ENCODE measurements at places on chromosomes 13 and 19.

DNA sequence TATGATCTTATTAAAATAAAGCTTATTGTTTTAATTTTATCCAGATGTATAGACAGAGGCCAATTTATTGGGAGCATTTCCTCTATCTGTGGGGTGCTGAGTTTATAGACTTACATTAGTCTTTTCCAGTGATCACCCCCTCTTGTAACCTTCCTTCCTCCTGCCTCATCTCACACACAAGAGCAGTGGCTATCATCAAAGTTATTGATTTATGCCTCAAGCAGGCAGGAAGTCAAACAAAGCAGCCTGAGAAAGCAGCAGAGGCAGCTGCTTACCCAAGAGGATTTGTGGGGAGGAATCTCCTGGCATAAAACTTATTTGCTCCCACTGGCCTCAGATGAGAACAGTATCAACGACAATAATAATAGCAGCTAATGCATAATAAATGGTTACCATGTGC is 26.3 kb upstream of the DCLK1 start:
- DNase-seq = no peak

GRCh38 chr19:19530889-19531288 is 2.2 kb downstream of the YJEFN3 start:
- DNase-seq = no peak

DNA sequence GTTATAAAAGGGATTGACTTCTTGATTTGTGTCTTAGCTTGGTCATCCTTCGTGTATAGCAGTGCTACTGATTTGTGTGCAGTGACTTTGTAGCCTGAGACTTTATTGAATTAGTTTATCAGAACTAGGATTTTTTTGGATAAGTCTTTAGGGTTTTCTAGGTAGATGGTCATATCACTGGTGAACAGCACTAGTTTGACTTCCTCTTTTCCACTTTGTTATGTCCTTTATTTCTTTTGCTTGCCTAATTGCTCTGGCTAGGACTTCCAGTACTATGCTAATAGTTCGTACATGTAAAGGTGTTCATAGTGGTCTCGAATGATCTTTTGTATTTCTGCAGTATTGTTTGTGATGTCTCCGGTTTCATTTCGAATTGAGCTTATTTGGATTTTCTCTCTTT is 145.4 kb downstream of the DNAJC3 start:
- no peak for DNase-seq

- no peak for DNase-seq
Observed at GRCh38 chr13:98240974-98241373, 63.9 kb upstream of the RNF113B start.

DNA sequence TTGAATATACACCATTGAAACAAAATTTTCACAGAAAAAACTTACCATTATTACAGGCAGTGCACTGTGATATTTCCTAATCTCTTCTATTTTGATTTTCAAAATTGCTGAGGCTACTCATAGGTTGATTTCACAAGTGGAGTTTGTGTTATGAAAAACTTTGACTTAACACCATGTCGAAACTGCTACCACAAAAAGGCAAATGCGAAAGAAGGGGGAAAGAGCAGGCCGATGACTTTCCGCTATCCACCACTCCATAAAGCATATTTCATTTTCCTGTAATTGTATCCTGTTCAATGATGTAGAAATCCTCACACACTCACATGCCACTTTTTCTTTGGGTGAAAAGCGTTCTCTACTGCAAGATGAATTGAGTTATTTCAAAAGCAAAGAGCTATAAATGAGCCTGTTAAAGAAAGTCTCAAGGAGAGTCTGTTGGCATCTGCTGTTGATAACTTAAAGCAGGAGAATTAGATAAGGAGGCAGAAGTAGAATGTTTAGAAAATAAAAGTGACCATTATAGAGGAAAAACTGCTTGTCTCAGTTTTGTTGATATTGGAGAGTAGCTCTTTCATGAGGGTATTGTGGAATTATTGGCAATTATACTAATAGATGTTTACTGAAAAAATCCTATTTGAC is 18.8 kb downstream of the KL start:
- no peak for DNase-seq

DNA sequence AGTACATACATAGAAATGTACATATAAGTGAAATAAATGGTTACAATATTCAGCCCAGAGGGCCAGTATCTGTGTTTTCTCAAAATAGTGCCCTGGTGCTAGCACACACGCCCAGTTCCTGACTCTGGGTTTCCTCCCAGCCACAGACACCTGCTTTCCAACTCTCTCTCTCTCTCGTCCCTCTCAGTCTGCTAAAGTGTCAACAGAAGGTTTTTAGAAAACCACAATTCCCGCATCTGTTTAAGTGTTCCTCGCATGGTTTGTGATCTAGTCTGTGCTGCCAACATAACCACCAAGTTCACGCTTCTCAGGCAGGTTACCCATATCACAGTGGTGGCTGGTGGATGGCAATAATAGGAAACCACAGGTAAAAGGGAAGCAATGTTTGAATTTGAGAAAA is 17.8 kb upstream of the UPF3A start:
- DNase-seq = no peak

- no peak for DNase-seq
Observed at GRCh38 chr13:50884265-50884664, 25.3 kb upstream of the RNASEH2B start.

DNA sequence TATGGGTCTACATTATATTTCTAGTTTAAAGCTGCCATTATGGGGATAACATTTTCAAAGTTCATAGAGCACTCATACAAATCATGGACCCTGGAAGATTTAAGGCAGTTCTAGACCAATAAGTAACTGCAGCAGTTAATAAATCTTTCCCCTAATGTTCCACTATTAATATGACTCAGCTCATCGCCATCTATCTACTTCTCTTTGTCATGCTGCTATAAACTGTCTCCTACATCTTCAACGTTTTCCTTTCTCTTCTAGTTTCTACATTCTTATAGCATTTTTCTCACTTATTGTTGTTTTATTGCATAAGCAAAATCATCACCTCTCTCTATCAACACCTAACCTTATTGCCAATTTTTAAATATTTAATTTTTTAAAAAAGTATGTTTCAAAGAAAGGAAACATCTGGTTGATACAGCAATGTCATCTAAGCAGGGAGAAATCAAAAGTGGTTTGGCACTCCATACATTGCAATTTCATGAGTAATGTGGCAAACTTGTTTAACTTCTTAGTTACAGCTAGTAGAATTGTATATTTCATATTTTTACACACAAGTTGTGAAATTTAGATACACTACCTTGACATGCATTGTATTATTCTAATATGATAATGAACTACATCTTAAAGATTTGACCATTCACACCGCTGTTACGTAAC is 1500.4 kb upstream of the MIR17HG start:
- no peak for DNase-seq

- DNase-seq = no peak
Observed at GRCh38 chr19:708154-709143, at the start of gene PALM. TSS of gene PALM (plus strand) at chr19:708935. CDS start at chr19:709147, 212 bp downstream.

DNA sequence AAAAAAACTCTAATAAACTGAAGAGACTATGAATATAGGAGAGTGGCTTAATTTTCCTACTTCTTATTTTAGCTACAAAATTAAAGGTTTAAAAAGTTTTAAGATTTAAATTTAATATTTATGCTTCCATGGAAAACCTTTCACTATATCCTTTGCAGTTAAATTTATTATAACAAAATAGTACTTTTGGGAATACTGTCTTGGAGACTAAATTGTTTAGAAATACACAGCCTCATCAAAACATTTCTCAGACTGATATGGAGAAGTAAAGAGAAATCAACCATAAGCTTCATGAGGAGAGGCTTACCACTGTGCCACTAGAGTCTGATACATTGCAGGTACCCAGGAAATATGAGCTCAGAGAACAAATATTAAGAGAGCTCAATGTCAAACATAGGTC is 436.5 kb downstream of the KCTD12 start:
- no peak for DNase-seq

- DNase-seq = no peak
Observed at GRCh38 chr13:21594715-21595545, 9.0 kb downstream of the MICU2 start.
